ENCODE measurements at places on chromosomes 3 and 15. TPM values are rescaled to one million over a fixed set of nuclear protein-coding genes. Genes with fewer than 3 reads are reported as not detected.

HACD2 gene
- 9.1 TPM for total RNA-seq

P3H2 gene
- total RNA-seq: 1.3 TPM

NRG4 gene
- total RNA-seq: not detected

KNG1 gene
- 0.43 TPM for total RNA-seq

DNA sequence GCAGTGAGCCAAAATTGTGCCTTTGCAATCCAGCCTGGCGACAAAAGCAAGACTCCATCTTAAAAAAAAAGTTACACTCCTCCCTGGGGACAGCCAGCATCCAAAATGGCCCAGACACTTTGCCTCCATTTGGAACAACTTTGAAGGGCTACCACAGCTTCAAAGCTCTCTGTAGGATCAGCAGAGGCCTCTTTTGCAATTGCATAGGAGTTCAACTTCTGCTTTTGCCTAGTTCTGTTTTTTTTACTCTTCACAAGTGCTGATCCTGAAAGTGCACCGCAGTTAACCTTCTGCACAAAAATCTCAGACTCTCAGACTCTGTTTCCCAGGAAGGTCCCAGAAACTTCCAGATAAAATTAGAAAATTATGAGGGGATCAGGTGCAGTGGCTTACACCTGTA, 25.2 kb upstream of the SLC4A7 start:
- no peak for DNase-seq

- DNase-seq: no peak
Observed at GRCh38 chr15:52228921-52229320, 37.7 kb upstream of the GNB5 start.

- no peak for DNase-seq
Observed at GRCh38 chr3:34131091-34131490, 332.7 kb downstream of the PDCD6IP start.

Data from Right ventricle myocardium superior (tissue), 1 donor.